ENCODE measurements at places on chromosomes 7 and 10. TPM values are rescaled to one million over a fixed set of nuclear protein-coding genes. Genes with fewer than 3 reads are reported as not detected.

- no peak for DNase-seq
Observed at GRCh38 chr7:20298486-20298901, 32.2 kb upstream of the ITGB8 start.

DNA sequence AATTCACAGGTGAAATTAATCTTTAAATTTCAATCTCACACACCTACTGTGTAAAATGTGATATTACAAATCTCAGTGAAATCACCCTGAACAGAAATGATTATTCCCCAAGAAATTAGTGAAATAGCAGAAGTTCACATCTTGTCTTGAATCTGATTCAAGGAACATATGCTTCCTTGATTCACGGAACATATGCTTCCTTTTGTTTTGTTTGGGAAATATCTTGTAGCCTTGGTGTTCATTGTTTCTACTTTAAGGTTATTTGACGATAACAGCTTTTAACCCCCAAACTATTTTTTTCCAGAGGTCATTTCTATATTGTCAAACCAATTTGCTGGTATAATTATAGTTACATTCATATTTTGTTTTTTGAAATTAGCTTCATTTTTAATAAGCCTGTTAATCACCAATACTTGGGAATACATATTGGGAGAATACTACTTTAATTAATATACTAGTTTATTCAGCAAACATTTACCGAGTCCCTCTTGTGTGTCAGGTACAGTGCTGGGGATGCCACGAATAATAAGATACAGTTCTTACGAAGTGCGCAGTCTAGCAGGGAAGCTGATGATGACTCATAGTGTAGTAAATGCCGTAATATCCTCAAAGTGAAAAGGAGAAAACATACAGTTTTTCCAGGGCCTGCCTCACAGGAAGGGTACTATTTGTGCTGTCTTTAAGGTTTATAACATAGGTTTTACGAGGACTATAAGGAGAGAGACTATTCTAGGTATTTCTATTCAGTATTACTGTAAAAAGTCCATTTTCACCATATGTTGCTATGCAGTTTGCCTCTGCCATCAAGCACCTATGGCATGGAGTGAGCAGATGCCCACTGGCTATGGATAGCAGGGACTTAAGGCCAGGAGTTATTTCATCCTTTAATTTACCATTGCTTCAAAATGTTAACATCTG lies 32.5 kb downstream of the PRKAR2B start:
- no peak for DNase-seq

DNA sequence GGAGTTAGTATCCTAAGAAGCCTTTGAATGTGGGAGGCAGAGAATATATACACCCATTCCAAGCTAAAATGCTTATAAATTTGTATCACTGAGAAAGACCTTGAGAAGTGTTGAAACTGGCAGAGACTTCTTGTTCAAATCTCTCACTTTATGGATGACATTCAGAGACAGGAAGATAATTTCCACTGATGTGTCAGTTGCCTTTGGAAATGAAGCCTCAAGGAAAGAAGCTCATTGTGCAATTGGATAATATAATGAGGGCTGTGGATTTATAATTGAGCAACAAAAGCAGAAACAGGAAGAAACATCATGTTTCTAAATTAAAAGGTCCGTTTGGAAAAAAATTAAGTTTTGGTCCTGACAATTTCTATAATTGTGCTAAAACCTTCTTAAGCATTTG lies 789.9 kb upstream of the IGFBP3 start:
- DNase-seq: no peak

- no peak for DNase-seq
Observed at GRCh38 chr10:31509989-31510388, 191.0 kb downstream of the ZEB1 start.

DNA sequence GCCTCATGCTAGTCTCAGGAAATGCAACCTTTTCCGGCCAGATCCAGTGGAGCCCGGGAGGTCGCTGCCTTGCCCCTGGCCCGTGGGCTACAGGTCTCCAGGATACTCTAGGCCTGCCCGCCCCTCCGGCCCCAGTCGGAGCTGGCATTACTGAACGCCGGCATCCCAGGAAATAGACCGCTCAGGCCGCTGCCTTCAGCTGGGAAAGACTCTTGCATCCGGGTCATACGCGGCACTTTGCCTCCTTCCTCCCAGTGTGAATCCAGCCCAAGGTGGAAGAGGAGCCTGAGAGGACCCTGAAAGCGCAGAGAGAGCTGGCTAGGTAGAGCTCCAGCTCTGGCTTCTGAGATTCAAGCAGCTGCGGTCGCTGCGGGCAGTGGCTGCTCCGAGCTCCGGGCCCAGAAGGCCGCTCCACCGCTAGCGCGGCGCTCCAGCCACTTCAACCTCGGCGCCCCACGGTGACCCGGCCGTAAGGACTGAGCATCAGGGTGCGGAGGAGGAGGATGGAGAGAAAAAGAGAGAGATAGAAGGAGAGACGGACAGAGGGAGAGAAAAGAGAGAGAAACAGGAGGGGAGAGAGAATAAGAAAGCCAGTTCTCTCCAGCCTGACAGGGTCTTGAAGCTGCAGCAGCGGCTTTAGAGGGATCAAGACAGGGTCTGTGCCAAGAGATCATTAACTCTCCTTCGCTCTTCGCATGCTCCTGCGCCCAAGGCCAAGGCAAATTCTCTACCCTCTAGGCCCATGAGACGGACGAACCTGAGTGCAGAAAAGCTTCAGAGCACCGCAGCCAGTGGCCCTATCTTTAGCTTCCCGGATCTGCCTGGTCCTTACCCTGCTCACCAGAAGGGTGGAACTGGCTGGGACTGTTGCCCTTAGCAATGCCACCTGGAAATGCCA lies 1.8 kb upstream of the HOXA10 start:
- no peak for DNase-seq

- no peak for DNase-seq
Observed at GRCh38 chr10:102595293-102595692, 49.0 kb upstream of the TRIM8 start.

- no peak for DNase-seq
Observed at GRCh38 chr10:23073527-23073926, 21.9 kb upstream of the MSRB2 start.

GRCh38 chr7:48512892-48513291 lies 341.6 kb downstream of the ABCA13 start:
- no peak for DNase-seq

DNA sequence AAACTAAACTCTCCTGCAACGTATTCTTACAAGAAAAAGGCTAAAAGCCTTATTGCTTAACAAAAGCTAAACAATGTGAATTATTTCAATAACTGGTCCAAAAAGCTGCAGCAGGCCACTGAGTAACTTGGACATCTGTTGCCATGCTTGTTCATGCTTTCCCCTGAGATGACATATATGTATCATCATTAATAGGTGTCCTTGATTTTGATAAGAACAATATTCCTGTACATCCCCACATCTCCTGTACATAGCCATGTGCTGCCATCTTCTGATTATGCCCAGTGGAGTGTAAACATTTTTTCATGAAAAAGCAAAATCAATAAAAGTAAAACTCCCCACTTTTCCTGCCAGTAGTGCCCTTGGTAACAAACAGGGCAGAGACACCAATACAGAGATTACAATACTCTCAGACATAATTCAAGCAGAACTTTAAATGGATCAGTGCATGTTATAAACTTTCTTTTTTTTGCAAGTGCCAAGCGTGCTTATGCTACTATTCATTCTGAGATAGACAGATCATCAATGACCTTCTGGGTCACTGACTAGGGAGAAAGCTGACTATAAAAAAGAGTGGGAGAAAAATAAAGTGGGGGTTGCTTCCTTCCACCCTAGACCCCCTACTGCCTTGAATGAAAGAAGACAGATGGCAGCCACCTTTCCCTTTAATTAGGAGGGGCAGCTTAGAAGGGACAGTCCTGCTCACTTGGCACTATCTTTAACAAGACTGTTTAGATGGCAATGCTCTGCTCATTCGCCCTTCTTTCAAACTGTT lies 205.5 kb upstream of the KLF14 start:
- DNase-seq: no peak

DNA sequence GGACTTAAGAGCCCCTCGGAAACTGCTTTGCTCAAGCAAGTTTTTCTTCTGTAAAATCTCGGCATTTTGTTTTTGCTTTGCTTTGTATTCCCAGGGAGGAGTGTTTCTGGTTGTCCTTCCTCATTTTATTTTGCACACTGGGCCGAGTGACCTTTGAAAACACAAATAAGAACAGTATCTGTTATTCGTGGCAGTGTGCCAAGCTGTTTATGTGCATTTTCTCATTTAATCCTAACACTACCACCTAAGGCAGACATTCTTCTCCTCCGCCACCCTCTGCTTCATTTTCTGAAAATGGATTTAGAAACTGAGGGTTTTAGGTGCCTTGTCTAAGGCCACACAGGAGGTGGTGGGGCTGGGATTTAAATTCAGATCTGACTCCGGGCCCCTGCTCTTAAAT lies 218.5 kb downstream of the TCF7L2 start:
- DNase-seq: no peak

- DNase-seq: no peak
Observed at GRCh38 chr7:129980667-129981066, 27.9 kb upstream of the UBE2H start.

DNA sequence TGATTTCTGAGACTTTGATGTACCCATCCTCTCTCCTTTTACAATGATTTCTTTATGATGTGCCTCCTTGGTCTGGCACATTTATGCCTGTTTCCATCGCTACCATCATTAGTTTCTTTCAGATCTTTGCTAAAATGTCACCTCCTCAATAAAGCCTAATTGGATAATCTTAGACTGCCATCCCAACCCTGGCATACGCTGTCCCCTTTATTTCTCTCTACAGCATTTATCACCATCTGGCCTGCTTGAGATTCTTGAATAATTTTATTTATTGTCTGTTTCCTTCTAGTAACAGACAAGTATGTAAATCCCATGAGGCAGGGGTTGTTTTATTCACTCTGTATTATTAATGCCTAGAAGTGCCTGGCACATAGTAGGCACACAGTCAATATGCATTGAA lies 6.7 kb upstream of the DNTT start:
- DNase-seq: no peak

- no peak for DNase-seq
Observed at GRCh38 chr7:32154797-32155196, 84.6 kb upstream of the PDE1C start.

GRCh38 chr10:32036922-32037321 lies 19.3 kb downstream of the KIF5B start:
- DNase-seq: no peak

DNA sequence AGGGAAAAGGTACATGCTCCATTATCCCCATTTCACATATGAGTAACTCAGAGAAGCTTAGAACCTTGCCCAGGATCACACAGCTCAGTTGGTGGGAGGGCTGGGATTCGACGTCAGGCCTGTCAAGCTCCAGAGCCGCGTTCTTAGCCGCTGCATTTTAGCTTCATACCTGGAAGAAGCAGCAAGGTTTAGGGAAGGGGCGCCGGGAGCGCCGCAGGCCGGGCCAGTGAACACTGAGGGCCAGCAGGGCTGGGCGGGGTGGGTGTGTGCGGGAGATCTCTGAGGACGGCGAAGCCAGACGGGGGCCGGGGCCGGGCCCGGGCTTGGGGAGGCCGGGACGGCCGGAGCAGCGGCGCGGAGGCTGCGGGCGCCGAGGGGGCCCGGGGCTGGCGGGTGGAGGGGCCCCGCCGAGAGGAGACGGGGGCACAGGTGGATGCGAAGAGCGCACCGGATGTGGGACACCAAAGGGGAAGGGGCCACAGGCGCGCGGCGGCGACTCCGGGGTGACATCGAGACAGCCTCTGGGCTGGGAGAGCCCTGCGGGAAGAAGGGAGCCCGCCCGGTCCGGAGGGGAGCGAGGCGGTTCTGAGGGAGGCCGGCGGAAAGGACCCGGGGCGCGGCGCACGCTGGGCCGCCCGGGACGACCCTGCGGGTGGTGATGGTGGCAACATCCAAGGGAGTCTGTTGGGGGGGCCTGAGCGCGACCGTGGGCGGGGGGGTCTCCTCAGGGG lies 498 bp downstream of the NDST2 start:
- no peak for DNase-seq

GRCh38 chr10:22268503-22268902 lies 47.7 kb upstream of the COMMD3 start:
- DNase-seq: no peak

DNA sequence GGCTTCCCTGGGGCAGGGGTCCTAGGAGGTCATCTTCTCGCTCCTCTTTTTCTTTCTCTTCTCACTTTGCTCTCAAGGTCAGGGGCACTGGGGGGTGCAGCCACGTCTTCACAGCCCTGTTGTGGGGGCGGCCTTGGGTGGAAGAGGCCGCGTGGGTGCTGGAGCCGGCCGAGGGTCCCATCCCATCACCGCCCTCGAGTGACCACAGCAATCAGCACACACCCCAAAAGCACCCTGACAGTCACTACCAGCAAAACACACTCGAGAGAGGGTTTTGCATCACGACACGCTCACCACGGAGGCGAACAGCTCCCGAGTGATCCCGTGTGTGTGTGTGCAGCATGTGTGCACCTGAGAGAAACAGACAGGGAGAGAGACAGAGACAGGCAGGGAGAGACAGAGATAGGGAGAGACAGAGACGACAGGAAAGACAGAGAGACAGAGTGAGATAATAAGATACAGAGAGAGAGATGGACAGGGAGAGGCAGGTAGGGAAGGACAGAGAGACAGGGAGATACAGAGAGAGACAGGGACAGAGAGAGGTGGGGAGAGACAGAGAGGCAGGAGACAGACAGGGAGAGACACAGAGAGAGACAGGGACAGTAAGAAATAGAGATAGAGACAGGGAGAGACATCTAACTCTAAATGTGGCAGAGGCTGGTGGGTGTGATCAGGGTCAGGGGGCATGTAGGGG lies 100.9 kb downstream of the WDR37 start:
- no peak for DNase-seq

GRCh38 chr10:120632942-120633341 lies 175.9 kb downstream of the PLPP4 start:
- DNase-seq: no peak

DNA sequence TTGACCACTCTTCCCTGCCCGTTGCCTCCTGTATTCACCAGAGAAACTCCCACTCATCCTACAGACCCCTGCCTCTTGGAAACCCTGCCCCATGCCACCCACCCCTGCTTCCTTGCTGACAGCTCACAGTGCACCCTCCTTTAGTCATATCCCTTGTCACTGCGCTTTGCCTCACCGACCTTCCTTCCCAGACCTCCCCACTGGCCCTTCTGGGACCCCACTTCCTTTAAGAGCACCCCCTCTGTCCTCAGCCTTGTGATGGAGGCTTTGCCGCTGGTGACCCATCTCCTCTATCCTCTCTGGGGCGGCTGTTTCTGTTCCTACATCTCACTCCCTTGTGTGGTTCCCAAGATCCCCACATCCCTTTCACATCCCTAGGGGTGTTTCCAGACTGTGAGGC lies 92.8 kb upstream of the ZMIZ1 start:
- no peak for DNase-seq

- DNase-seq: peak; percentile 95
Observed at GRCh38 chr7:66114743-66115649, at the start of gene CRCP. Gene CRCP (plus strand): TSS chr7:66114847. CDS start chr7:66114963, 116 bp downstream.

- DNase-seq: no peak
Observed at GRCh38 chr7:107056728-107057473, 12.4 kb downstream of the PRKAR2B start.

The EBLN1 gene
- not detected for total RNA-seq

The STEAP1B gene
- total RNA-seq: not detected

The ACTA2 gene
- 2,675 TPM for total RNA-seq

The PVRIG gene
- total RNA-seq: 1.1 TPM

The FAM13C gene
- total RNA-seq: 19.4 TPM

The GRID2IP gene
- total RNA-seq: 0.37 TPM

The FZD8 gene
- total RNA-seq: 17.7 TPM

The POLR3A gene
- 25.8 TPM for total RNA-seq

The PNLIPRP2 gene
- total RNA-seq: not detected

The PILRA gene
- total RNA-seq: not detected

The EZH2 gene
- 10.4 TPM for total RNA-seq

The SPACDR gene
- 2.3 TPM for total RNA-seq

The ACSM6 gene
- total RNA-seq: 0.58 TPM

The CASTOR2 gene
- 3.8 TPM for total RNA-seq

The C1GALT1 gene
- 2.6 TPM for total RNA-seq

The TAS2R41 gene
- not detected for total RNA-seq
